ENCODE measurements at places on chromosomes 7 and 10.
A peak's percentile ranks its signal among the peaks of the same experiment; 100 is the strongest.

DNA sequence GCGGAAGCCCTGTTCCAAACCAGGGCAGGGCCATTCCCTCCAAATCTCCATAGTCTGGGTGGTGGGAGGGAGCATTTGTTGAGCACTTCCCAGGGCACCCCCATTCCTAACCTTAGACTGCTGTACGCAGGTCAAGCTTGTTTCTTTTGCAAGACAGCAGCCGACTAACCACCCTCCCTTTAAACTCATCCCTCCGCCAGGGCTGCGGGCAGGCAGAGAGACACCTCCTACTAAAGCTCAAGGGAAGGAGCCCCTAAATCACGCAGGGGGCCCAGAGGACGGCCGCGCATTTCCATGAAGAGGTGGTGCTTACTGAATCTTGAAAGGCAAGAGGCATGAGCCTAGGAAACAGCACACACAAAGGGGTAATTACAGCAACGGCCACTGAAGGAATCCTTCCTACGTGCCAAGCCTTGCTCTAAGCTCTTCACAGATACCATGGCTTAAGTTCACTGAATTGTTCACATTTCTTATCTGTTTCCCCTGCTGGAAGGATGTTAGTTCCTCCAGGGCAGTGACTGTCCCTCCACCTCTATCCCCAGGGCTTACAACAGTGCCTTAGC is 90.0 kb downstream of the PROSER2 start:
- DNase-seq, result no peak

DNA sequence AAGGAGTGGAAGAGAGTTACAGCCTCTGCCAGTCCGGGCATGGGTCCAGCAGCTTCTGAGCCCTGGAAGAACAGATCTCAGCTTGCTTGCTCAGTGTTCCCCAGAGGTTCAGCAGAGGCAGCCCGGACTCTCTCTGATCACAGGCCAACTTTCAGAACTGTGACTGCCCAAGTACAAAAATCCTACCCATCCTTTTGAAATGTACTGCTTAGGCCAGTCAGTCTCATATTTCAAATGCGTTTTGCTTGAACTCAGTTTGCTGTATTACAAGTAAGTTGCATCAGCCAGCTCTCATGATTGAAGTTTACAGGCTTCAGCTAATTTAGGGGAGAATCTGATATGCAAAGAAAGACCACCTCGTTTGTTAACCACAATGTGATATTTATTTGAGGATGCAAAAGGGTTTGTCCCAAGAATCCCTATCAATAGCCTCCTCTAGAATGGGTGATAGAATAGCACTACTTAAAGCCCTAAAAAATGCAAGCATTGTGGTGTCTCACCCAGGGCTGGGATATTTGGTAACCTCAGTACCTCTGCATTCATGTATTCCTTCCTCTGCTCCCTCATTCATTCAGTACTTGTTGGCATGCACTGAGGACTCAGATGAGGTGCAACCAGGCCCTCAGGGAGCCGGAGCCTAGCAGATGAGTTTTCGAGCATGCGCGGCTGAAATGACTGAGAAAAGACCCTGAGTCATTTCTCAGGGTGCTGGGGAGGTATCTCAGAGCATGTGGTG is 7.0 kb downstream of the AIMP2 start:
- no peak for DNase-seq

DNA sequence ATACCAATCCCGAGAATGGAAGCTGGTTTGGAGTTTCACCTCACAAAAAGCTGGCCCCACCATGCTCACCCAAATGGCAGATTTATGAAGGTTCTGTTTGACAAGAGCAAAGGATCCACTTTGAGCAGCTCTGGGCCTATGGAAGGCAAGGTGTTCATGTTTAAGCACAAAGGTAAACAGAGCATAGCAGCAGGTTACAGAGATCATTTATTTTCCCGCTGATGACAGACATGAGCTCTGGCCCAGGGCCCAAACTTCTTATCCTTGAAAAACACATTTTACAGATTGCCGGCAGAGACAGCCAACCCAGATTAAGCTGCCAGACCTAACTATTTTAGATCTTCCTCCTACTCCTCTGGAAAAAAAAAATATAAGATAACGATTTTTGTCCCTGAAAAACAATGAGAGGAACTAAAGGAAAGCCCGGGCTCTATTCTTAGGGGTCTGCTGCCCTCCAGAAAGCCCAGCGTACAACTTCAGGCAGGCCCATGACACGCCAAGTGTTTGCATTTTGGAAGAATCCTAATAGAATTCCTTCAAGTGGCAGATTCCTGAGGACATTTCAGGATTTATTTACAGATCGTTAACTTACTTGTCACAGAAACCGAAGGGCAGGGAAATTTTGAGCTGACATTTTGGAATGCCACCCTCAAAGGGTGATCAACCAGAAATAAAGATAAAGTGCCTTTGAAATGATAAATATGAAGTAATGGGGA is 40.0 kb downstream of the SYPL1 start:
- DNase-seq, result no peak

DNA sequence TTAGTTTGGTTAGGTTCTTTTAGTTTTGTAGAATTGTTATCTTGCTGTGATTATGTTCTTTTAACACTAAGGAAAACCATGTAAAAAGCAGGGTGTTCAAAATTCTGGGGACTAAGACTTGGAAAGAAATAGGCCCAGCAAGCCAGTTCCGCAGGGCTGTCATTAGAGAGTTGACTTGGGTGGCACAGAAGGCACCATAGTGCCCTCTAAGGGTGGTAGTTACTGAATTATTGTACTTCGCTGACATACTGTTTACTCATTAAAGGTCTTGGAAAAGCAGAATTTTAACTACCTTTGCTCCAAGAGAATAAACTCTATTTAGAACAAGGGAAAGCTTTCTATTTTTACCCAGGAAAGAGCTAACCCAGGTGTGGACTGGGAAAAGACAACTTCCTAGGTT is 86.5 kb downstream of the OTUD1 start:
- no peak for DNase-seq

GRCh38 chr7:29592866-29593265 is 29.2 kb downstream of the PRR15 start:
- DNase-seq, result no peak

- DNase-seq, result peak; percentile 87
These were observed 46.2 kb downstream of the GPAM start for GRCh38 chr10:112137154-112137987.

DNA sequence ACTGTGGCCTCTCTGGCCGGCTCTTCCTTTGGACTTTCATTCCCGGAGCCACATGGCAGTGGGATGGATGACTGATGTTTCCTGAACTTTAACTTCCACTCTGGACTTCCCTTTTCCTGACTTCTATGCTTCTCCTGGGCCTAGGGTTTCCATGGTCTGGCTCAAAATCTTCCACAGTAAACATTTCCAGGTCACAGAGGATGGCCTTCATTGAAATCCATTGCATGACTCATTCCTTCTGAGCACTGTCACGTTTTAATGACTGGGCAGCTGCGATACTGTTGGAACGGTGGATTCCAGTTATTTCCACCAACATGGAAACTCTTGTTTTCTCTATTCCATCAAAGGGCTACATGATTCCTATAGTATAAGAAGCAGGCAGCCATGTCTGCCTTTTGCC is 24.4 kb upstream of the ZNF273 start:
- DNase-seq, result no peak

DNA sequence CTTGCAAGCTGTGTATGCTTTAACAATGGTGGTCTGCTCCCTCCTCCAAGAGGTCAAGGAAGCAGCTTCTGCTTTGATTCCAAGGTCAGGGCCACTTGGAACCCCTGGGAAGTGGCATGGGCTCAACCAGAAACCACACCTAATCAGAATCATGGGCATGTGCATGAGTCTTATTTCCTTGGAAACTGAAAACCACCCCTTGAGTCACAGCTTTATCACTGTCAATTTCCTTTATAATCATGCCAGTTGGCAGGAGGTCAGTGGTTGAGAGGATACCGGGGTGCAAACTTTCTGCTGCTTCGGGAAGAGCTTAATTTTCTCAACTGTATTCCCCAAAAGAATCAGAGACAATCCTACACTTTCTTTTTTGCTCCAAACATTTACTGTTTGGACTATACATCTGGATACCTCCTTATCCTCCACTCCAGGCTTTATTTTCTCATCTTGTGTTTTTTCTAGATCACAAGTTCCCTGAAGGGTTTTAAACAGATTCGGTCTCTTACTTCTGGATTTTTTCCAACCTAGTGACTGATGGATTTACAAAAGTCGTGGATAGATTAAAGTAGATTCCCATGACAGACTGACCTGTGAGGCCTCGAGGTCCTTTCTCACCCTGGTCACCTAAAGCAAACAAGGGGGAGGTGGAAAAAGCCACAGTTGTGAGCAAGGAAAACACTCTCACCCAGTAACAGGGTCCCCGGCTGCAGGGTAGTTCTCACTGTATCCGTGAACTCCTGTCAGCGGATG is 36.0 kb downstream of the COL17A1 start:
- DNase-seq, result peak; percentile 52

- no peak for DNase-seq
These were observed 244.0 kb upstream of the ZWINT start for GRCh38 chr10:56605051-56605450.

GRCh38 chr10:13629116-13629515 is 42.4 kb downstream of the PRPF18 start:
- DNase-seq, result no peak

- no peak for DNase-seq
These were observed 124.5 kb downstream of the UBE2H start for GRCh38 chr7:129828078-129828762.

- no peak for DNase-seq
These were observed 311.4 kb downstream of the ADARB2 start for GRCh38 chr10:1425879-1426278.

GRCh38 chr7:37045681-37046179 is 321.4 kb upstream of the AOAH start:
- no peak for DNase-seq

GRCh38 chr7:114660126-114660486 is 245.5 kb downstream of the FOXP2 start:
- DNase-seq, result no peak

DNA sequence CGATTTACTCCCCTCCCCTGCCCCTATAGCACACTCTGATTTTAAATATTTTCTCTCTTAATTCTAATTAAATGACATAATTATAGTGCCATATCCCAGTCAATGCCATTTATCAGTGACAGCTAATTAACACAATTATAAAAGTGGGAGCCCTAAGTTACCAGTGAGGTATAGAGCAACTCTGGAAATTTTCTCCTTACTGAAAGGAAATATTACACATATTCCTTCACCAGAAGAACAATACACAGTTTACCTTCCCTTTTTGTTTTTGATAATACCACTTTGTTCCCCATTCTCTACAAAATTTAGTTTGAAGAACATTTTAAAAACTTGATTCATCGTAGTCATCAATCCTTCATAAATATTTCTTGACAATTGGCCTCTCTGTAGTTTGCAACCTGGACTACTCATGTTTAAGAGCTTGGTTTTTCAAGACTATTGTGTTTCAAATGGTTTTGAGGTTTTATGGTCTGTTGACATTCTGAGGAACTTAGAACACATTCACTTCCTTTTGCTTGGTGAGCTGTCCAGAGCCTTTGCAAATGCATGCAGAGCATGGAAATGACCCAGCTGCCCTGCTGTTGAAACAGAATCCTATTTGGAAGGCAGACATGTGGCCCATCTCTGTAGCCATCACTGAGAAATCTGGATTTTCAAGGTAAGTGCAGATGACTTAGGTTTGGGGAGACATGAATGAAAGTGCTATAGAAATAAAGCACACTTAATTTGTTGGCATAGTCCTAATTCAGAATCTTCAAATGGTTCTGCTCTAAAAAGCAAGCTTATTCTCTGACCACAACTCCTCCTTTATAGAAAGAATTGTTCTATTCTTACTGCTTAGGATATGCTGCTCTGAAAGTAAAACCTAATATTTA is at the start of gene GPR141:
GPR141 (plus strand) TSS at position 521 of the 875 bp plus-strand sequence. CDS start 56,628 bp downstream, outside the sequence.
- no peak for DNase-seq

DNA sequence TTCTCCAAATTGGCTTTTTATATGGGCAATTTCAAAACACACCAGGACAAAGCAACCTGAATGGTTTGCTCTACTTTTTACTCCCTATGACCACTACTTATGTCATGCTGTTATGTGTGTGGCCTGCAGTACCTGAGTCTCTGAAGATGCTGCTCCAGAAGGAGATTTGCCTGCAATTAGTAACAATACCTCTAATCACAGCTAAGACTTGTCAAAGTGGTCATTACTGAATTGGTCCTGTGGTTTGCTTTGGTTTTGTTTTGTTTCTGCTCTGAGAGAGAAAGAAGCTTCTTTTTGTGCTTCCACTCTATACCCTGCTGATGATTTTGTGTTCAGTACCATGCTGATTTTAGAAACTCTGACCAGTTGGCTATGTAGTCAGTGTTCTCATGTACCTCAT is 25.5 kb downstream of the HGF start:
- no peak for DNase-seq

- DNase-seq, result no peak
These were observed 609.4 kb upstream of the PCDH15 start for GRCh38 chr10:55410415-55410885.

- no peak for DNase-seq
These were observed 12.7 kb downstream of the TAS2R38 start for GRCh38 chr7:141960687-141961422.

DNA sequence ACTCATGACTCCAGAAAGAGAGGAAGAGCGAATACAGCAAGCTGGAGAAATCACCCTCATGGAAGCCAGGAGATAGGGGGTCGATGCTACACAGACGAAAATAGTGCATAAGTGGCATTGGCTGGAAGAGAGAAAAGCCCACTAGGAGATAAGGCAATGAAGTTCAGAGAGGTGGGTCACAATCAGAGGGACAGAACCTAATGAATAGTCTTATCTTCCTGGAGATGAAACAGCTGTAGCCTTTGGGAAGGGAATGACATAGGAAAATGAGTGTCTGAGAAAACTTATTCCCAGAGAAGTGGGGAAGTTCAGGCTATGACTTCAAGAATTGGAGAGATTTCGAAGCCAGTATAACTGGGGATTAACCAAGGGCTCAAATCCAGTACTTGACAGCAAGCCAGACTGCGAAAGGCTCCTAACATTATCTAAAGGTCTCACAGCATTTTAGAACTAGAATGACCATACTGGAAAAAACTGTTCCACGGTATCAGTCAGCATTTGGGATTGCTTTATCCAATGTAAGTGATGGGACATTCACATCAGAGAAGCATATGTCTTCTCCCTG is 211.1 kb downstream of the ZNF365 start:
- no peak for DNase-seq

GRCh38 chr7:134907639-134908038 is 78.7 kb upstream of the AGBL3 start:
- no peak for DNase-seq

GRCh38 chr10:123551259-123551658 is 114.9 kb upstream of the GPR26 start:
- no peak for DNase-seq

DNA sequence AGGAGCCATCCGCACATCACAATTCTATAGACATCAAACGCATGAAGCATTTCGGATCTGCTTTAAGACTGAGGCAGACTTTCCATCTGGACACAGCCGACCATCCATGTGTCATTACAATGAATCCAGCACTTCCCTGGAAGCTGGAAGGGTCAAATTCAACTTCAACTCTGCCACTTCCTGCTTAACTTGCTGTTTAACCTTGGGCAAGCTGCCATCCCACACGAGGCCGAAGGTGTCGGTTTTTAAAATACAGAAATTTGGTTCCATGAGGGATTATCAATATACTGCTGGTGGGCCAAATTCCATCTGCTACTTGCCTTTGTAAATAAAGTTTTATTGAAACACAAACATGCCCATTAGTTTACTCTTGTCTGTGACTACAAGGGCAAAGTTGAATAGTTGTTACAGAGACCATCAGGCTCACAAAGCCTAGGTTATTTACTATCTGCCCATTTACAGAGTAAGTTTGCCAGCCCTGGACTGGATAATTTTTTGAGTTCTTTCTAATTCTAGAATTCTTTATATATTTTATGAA is 134.6 kb downstream of the FAM204A start:
- no peak for DNase-seq

- no peak for DNase-seq
These were observed 71.1 kb upstream of the CFAP46 start for GRCh38 chr10:133013463-133013862.

GRCh38 chr10:24035761-24036160 is 173.2 kb upstream of the KIAA1217 start:
- DNase-seq, result no peak

All from 8988T (cell line).